ENCODE measurements at places on chromosomes 12 and 14. TPM values are rescaled to one million over a fixed set of nuclear protein-coding genes. Genes with fewer than 3 reads are reported as not detected.

The LBHD2 gene
- not detected for total RNA-seq

The TAS2R31 gene
- 5.1 TPM for total RNA-seq

The AKAP3 gene
- 1.1 TPM for total RNA-seq

The CLEC14A gene
- 0.27 TPM for total RNA-seq

The OR6C2 gene
- total RNA-seq: not detected

The AREL1 gene
- 58.7 TPM for total RNA-seq

The MIP gene
- total RNA-seq: under 0.01 TPM

The PRH2 gene
- not detected for total RNA-seq

The SLC8A3 gene
- 32.6 TPM for total RNA-seq

The CLEC7A gene
- 2.4 TPM for total RNA-seq

The KIF26A gene
- 0.27 TPM for total RNA-seq

The TOMM20L gene
- total RNA-seq: 0.27 TPM

The ZNF10 gene
- total RNA-seq: 21.5 TPM

The CHGA gene
- total RNA-seq: not detected

The NGDN gene
- 23.7 TPM for total RNA-seq

The OR4K14 gene
- not detected for total RNA-seq

The LMNTD1 gene
- not detected for total RNA-seq

The CLIP1 gene
- 25.9 TPM for total RNA-seq

Data from hematopoietic multipotent progenitor cell (in vitro differentiated cells).